ENCODE measurements at places on chromosomes 6 and 20. TPM values are rescaled to one million over a fixed set of nuclear protein-coding genes. Genes with fewer than 3 reads are reported as not detected.

DNA sequence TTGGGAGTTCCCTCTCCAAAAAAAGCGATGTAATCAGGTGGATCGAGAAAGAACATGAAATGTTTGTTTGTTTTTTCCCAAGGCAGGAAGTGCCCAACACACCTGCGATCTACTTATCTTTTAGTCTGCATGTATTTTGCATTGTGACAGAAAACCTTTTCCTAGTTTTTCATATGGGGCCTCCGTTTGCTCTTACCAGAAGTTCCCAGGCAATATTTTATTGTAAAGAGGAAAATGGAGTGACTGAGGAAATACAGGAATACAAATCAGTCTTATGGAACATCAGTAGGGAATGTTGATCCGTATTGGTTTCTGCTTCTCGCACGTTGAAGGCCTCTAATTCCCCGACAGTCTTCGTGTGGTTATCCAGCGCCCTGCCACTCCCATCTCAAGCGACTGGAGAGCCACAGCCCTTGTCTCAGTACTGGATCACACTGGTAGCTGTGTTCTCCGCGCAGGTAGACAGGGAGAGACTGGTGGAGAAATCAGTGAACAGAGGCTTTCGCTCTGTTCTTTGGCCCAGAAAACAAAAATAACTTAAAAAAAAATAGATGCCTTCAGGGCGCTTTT lies 107.4 kb downstream of the TRIM27 start:
- no peak for DNase-seq
- H3K4me1 ChIP-seq = no peaks in the 10 kb centered on the region
- H3K27me3 ChIP-seq = no peaks in the 10 kb centered on the region
- H3K27ac ChIP-seq = no peak overlapping the region

DNA sequence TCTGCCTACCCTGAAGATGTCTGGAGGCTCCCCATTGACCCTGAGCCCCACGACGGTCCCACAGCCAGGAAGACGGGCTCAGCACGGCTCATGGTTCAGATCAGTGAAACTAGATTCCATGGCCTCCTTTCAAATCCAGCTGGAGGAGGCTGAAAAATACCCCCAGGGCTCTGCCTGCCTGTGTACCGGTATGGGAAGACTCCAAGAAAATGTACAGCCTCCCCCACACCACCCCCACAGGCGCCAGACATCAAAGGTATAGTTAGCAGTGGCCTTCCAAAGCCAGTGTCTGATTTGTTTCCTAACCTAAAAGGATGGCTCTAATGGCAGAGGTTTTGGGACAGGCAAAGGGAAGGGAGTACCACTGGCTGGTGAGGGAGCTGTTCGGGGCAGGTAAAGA lies 86.2 kb upstream of the SNAP25 start:
- DNase-seq = no peak
- no peaks in the 10 kb centered on the region for H3K27me3 ChIP-seq
- H3K4me3 ChIP-seq = no peak overlapping the region

DNA sequence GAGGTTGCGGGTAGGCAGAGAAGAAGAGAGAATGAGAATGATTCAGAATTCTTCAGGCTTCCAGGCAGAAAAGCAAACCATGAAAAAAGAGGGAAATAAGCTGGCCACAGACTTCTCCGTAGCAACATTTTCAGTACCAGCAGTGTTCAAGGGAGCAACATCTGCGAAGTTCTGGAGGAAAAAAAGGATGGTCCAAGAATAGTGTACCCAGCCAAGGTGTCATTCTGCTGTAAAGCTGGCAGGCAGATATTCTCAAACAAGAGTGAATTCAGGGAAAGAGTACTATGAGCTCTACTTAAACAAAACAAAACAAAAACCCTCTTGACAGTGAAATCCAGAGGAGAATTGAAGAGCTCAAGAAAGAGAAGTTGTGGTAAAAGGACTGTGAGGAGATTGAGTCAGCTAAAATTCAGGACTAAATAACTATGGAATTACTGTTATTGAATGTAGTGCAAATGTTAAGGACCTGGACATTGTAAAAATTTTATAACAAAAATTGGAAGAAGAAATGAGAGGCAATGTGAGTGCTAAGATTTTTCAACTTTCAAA lies 86.5 kb downstream of the ATRN start:
- H3K36me3 ChIP-seq = no peaks in the 10 kb centered on the region
- H3K27ac ChIP-seq = no peak overlapping the region
- DNase-seq = no peak

The SLC35F1 gene
- 1.6 TPM for total RNA-seq

The ZNF337 gene
- 22.8 TPM for total RNA-seq

The TFAP2D gene
- not detected for total RNA-seq

The CHRNA4 gene
- total RNA-seq = not detected

The RIPPLY2 gene
- total RNA-seq = not detected

The KLHDC3 gene
- 55.7 TPM for total RNA-seq

- DNase-seq = no peak
- no peak overlapping the region for H3K27ac ChIP-seq
- no peak overlapping the region for H3K4me3 ChIP-seq
- no peaks in the 10 kb centered on the region for H3K4me1 ChIP-seq
- H3K27me3 ChIP-seq = no peaks in the 10 kb centered on the region
- no peaks in the 10 kb centered on the region for H3K36me3 ChIP-seq
Measured at GRCh38 chr6:73028893-73029450, 196.3 kb downstream of the KHDC1L start.

GRCh38 chr6:41577356-41578216 lies 31.4 kb downstream of the FOXP4 start:
- no peak overlapping the region for H3K27ac ChIP-seq

DNA sequence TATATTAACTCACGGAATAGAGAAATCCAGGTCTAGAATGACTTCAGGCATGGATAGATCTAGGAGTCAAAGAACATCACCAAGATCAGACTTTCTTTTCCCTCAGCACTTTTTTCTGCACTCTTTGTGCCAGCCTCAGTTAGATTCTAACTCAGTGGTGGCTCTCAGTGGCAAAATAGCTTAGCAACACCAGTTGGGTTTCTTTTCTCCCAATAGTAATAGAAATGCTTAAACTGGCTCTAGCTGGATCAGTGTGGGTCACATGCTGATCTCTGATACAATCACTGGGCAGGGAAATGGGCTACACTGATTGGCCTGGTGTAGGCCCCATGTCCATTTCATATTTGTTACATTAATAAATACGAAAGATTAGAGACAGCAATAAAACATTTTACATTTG lies 44.2 kb upstream of the ARFGEF2 start:
- H3K4me3 ChIP-seq = no peak overlapping the region
- no peaks in the 10 kb centered on the region for H3K27me3 ChIP-seq
- no peak for DNase-seq
- H3K4me1 ChIP-seq = no peaks in the 10 kb centered on the region
- no peak overlapping the region for H3K27ac ChIP-seq

- H3K4me1 ChIP-seq = no peaks in the 10 kb centered on the region
- H3K36me3 ChIP-seq = no peaks in the 10 kb centered on the region
- H3K4me3 ChIP-seq = no peak overlapping the region
- no peaks in the 10 kb centered on the region for H3K27me3 ChIP-seq
Measured at GRCh38 chr6:109389650-109390274, 7.5 kb upstream of the CD164 start.

The APCDD1L gene
- total RNA-seq = 1.7 TPM

The GPX5 gene
- total RNA-seq = not detected

DNA sequence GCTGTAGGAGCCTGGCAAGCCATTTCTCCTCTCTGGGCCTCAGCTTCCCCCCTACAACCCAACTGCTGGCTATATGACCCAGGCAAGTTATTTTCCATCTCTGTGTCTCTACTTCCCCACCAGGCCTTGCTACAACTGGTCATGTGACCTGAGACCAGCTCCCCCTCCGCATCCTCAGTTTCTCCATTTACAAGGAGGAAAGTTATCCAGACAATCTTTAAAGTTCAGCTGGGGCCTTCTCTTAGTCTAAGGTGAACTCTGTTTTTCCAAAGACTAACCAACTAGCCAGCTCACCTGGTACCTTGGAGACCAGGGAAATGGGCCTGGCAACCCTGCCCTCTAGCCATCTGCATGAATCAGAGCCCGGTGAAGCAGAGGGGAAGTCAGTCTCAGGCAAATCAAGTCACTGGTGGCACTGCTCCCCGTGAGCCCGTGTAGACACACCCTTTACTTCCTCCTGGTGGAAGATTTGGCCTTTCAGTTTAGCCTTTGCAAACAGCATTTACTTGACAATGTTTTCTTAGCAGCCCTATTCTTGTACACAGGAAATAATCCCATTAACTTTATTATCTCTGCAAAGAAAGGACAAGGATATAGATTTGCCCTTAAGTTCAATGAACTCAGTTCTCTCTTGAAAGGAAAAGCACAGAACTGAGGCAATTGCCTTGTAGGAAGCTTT lies 157.7 kb downstream of the VEGFA start:
- H3K27ac ChIP-seq = no peak overlapping the region
- H3K4me1 ChIP-seq = no peaks in the 10 kb centered on the region
- H3K36me3 ChIP-seq = no peaks in the 10 kb centered on the region
- H3K4me3 ChIP-seq = no peak overlapping the region
- DNase-seq = peak; percentile 46

GRCh38 chr20:4375881-4376280 lies 345.8 kb upstream of the PRND start:
- DNase-seq = no peak
- no peak overlapping the region for H3K27ac ChIP-seq
- no peaks in the 10 kb centered on the region for H3K36me3 ChIP-seq
- no peak overlapping the region for H3K4me3 ChIP-seq
- no peaks in the 10 kb centered on the region for H3K4me1 ChIP-seq

DNA sequence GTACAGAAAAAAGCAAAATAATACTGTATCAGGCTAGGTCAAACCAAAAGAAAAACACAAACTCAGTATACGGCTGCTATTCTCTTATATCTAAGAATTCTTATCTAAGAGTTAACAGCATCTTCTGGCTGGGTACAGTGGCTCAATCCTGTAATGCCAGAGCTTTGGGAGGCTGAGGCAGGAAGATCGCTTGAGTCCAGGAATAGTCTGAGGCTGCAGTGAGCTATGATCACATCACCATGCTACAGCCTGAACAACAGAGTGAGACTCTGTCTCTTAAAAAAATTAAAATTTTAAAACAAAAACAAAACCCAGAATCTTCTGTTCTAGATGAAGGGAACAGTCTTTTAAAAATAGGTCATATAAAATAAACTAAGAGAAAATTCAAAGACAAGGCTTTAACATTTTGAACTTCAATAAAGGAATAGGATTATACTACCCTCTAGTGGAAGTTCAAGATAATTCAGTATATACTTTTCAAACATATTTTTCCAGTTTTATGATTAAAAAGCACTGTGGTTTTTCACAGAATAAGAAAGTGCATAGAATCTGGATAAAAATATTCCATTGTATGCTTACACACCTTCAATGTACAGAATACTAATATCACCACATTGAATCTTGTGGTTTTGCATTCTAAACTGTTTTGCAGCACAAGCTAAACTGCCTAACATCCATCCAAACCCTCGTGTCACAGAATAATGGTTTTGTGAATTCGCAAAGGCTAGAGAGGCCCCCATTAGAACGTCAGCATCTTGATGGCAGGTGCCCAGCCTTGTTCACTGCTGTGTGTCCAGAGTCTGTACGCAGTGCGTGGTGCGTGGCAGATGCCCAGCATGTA lies 39.3 kb downstream of the DTNBP1 start:
- no peaks in the 10 kb centered on the region for H3K4me1 ChIP-seq
- no peaks in the 10 kb centered on the region for H3K27me3 ChIP-seq
- no peak overlapping the region for H3K4me3 ChIP-seq

The COL9A3 gene
- 6.5 TPM for total RNA-seq

- DNase-seq = no peak
- H3K4me1 ChIP-seq = no peaks in the 10 kb centered on the region
- H3K27me3 ChIP-seq = no peaks in the 10 kb centered on the region
- H3K4me3 ChIP-seq = no peak overlapping the region
- H3K27ac ChIP-seq = no peak overlapping the region
- no peaks in the 10 kb centered on the region for H3K36me3 ChIP-seq
Measured at GRCh38 chr6:43469947-43470346, 7.4 kb upstream of the TJAP1 start.

DNA sequence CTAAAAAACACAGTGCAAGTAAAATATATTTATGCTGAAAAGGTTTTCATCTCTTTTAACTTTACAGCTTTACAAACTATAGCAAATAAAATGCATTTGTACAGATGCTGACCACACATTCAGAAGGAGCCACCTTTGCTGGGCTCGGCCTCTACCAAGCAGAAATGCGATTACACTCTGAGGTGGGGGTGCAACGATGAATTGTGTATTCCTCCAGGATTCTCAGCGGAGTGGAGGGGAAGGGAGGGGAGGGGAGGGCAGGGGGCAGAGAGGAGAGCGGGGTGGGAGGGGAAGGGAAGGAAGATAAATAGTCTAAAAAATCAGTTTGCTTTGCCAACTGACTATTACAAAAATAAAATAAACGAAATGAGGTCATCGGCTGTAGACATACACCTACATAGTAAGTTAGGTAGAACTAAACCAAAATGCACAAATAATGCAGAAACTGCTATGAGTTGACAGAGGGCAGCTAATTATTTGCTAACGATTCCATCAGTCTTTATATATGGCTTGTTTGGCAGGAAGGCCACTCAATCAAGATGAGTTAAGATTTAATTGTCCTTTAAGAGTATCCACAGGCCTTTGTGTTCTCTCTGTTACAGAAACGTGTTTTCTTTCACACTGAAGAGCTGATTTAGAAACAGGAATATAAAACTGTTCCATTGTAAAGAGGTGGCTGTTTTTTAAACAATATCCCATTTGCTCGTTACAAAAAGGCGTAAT lies 90.1 kb downstream of the TAF4 start:
- H3K27ac ChIP-seq = no peak overlapping the region
- H3K4me1 ChIP-seq = no peaks in the 10 kb centered on the region
- no peak overlapping the region for H3K4me3 ChIP-seq
- no peaks in the 10 kb centered on the region for H3K27me3 ChIP-seq
- no peak for DNase-seq

DNA sequence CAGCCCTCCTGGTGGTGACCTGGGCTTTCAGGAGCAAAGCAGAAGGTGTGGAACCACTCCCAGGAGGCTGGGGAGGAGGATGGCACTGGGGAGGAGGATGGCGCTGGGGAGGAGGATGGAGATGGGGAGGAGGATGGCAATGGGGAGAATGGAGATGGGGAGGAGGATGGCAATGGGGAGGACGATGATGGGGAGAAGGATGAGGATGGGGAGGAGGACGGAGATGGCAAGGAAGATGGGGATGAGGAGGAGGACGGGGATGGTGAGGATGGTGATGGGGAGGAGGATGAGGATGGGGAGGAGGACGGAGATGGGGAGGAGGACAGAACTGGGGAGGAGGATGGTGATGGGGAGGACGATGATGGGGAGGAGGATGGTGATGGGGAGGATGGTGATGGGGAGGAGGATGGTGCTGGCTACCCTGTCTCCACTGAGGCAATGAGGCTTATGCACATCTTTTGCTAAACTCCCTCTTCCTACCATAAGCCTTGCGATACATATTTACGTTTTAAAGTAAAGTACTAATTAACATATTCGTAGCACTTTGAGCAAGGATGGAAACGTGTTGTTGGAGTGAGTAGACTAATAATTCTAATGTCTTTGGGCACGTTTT lies 7.4 kb downstream of the SMOC2 start:
- H3K36me3 ChIP-seq = no peaks in the 10 kb centered on the region
- no peaks in the 10 kb centered on the region for H3K27me3 ChIP-seq
- DNase-seq = no peak

DNA sequence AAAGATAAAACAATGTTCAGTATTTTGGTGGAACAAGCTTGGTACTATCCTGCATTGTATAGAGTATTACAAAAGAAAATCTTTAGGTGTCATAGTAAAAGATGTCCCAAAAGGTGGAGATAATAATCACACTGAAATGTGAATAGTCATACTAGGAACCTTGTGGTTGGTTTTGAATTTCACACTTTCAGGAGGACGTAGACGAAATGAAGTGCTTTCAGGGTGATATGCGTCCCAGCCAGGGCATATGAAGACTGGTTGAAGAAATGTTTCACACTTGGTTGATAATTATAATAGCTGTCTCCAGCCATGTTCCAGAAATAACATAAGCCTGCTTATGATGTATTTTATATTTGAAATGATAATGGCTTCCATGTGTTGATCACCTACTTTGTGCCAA lies 60.4 kb downstream of the SCAND1 start:
- H3K27ac ChIP-seq = no peak overlapping the region
- H3K36me3 ChIP-seq = no peaks in the 10 kb centered on the region
- H3K4me1 ChIP-seq = no peaks in the 10 kb centered on the region
- no peak for DNase-seq
- H3K4me3 ChIP-seq = no peak overlapping the region
